ENCODE measurements at places on chromosomes 6 and 20.

GRCh38 chr20:13875265-13875811, 90.5 kb downstream of the NDUFAF5 start:
- DNase-seq = no peak

- no peak for DNase-seq
Measured at GRCh38 chr6:43714311-43715055, 26.9 kb upstream of the MRPS18A start.

GRCh38 chr6:34791701-34792604, at the start of gene BLTP3A:
Gene BLTP3A, plus strand, starts transcription at chr6:34792083. Its CDS starts 168 bp downstream, at chr6:34792251.
- DNase-seq = peak; percentile 69

- no peak for DNase-seq
Measured at GRCh38 chr6:151029970-151030369, 164.5 kb downstream of the MTHFD1L start.

GRCh38 chr6:46799657-46800056, 6.5 kb downstream of the MEP1A start:
- DNase-seq = no peak

DNA sequence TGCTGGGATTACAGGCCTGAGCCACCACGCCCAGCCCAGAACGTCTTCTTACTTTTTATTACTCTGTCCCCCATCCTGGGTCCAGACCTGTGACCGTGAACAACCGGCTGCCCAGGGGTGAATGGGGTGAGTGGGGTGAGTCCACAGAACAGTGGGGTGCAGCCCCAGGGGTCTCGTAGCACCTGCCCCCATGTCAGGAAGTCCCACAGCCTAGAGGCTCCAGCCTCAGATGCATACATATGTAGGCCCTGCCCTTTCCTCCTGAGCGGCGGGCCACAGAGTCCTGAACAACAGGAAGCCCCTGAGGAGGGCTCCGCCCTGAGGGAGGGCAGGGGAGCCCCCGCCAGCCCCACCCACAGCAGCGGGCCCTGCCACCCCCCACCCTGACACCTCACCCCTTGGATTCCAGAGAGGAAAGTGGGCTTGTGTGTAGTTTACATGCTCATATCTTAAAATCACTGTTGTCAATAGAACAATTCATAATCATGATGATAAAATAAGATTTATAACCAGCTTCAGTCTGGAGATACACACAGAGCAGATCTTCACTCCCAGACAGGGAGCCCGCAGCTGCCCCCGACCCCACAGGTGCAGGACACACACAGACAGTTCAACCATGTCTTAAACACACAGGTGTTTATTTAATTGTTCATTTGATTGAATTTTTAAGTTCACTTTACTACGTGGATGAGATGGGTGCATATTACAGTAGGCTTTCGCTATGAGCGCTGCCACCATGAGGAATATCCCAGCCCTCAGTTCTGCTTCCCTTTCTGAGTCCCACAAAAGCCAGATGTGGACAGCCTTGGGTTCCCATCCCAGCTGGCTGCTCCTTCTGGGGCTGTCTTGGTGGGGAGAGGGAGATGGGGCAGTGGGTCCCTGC, 12.4 kb upstream of the GMEB2 start:
- no peak for DNase-seq

DNA sequence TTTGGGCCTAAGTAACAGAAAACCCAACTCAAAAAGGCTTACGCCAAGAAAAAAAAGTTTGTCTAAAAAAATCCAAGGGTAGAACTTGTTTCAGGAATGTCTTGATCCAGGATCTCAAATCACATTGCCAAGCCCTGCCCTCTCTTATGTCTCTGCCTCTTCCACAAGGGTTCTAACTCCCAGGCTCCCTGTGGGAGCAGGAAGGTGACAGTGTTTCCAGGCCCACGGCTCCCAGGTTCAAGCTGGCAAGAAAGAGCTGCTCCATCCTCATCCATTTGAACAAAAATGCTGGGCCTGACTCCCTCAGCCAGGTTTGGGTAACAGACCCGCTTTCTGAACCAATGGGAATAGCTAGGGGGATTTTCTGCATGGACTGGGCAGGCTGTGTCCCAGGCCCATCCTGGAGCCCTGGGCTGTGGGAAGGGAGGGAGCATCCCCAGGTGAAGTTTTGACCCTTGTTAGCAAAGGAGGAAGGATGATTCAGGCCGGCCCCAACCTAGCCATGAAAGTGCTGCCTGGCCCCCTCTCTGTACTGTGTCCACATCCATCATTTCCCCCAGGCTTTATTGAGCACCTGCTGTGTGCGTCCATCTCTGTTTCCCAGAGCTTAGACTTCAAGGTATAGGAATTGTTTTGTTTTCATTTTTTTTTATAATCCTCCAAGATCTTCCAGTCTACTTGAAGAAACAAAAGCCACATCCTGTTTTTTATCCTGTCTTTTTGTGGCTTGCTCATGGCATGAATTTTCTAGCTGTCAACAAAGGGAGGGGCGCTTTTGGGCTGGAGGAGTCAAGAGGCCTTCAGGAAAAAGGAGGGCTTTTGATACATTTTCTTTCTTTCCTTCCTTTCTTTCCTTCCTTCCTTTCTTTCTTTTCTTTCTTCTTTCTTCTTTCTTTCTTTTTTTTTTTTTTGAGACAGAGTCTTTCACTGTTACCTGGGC, 159.8 kb downstream of the TFAP2C start:
- no peak for DNase-seq

- no peak for DNase-seq
Measured at GRCh38 chr20:11186301-11187008, 512.7 kb upstream of the JAG1 start.

GRCh38 chr6:158496700-158497099, 63.2 kb upstream of the TMEM181 start:
- DNase-seq = no peak

DNA sequence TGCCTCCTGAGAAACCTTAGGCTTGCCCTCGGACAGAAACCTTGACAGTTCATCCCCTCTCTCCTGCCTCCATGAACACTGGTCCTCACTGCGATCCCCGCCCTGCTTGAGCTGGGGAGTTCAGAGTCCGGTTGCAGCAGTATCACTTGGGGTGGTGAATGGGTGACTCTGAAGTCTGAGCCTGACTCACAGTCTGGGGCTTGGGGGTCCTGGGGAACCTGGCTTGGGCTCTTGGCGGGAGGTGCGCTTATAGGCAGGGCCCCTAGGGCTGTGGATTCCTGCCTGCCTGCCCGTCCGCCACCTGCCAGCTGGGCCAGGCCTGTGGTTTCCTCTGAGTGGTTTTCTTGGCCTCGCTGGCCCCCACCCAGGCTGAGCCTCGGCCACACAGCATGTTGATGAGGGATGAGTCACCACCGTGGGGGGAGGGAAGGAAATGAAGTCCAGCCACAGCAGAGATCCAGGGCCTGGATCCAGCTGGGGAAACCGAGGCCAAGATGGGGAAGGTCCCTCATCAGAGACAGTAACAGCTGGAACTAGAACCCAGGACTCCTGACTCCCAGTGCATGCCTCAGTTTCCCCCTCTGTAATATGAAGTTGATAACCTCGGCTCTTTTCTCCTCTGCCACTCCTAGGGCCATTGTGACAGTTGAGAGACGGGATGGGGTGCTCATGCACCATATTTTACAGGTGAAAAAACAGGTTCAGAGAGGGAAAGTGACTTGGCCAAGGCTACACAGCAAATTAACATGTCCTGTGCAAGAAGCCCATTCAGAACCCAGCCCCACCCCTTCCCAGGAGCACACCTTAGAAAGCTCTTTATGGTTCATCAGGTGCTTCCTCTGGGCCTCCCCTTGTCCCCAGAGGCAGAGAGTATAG, 9.2 kb downstream of the FOXS1 start:
- DNase-seq = peak; percentile 73

GRCh38 chr6:139392794-139393193, 18.3 kb upstream of the CITED2 start:
- no peak for DNase-seq

- DNase-seq = peak; percentile 50
Measured at GRCh38 chr20:5085380-5085779, 34.4 kb downstream of the PCNA start.

DNA sequence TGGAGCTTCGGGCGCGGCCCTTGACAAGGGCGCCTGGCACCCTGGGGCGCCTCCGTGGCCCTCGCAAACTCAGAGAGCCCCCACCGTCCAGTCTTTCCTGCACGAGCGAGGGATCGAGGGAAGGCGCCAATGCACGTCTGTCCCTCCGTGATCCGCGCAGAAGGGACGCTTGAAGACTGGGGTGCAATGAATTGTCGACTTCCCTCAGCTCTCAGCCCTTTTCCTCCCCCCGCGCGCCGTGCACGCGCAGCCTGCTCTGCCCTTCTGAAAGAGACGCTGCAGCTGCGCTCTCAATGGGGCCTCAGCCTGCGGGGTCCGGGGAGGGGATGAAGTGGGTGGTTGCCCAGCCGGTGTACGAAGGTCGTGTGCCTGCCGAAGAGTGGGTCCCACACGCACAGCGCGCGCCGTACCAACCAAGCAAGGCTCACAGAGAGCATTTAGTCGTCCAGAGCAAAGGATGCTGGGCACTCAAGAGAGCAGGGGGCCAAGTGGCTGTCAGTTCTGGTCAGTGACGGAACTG, 5.5 kb upstream of the SOX4 start:
- DNase-seq = no peak

DNA sequence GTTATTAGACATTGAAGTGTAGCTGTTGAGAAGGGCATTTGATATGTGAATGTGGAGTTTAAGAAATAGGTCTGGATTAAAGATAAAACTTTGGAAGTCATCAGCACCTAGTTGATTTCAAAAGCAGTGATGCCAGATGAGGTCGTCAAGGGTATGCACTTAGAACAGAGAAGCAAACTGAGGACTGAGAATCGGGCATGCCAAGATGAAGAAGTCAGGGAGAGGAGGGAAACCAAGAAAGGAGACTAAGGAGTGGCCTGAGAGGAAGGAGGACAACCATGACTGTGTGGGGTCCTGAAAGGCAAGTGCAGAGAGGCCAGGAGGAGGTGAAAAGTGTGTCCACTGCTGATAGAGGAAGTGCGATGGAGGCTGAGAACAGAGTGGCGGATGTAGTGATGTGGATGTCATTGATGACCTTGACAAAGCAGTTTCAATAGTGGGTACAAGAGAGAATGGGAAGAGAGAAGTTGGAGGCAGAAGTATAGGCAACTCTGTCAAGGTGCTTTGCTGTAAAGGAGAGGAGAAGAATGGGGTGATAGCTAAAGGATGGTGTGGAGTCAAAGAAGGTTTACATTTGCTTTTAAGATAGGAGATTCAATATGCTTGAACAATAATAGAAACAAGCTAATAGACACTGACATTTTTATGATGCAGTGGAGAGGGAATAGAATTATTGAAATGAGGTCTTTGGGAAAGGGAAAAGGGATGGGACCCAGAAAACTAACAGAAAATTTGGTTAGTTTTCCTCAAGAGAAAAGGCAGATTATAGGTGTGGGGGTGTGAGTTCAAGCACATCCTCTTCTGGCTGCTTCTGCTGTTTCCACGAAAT, 139.7 kb upstream of the TMEM170B start:
- DNase-seq = no peak

GRCh38 chr6:156686301-156686994, 90.7 kb upstream of the ARID1B start:
- DNase-seq = peak; percentile 53

DNA sequence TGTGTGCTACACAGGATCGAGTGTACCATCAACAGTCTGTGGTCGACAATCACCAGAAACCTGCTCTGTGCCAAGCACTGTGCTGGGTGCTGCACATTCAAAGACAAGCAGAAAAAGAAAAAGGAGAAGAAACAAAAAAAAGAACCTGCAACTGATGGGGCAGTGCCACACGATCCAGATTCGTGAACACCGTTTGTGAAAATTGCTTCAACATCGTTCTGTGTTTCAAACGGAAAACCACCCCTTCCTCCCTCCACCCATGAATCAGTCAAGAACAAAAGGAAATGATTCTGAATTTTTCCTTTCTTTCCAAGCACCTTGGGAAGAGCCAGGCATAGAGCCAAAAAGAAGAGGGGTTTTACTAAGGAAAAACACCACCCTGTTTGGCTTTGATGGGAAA, 129.2 kb upstream of the ARID1B start:
- DNase-seq = no peak

- no peak for DNase-seq
Measured at GRCh38 chr20:40467067-40467466, 222.0 kb downstream of the MAFB start.

DNA sequence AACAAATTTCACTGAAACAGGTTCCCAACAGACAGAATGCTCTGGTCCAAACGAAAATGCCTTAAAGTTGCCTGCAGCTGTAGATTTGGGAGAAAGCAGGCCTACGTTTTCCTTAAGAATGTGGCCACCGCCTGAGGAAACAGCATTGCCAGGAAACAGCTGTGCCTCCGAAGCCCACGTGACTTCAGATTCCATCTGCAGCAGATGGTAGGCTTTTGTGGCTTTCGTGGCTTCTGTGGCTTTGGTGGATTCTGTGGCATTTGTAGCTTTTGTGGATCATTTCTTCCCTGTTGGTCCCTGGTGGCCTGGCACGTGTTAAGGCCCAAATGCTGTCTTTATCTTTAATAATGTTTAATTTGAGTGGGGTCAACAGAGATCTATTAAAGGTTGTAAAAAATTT, 222.9 kb downstream of the TTLL2 start:
- no peak for DNase-seq

DNA sequence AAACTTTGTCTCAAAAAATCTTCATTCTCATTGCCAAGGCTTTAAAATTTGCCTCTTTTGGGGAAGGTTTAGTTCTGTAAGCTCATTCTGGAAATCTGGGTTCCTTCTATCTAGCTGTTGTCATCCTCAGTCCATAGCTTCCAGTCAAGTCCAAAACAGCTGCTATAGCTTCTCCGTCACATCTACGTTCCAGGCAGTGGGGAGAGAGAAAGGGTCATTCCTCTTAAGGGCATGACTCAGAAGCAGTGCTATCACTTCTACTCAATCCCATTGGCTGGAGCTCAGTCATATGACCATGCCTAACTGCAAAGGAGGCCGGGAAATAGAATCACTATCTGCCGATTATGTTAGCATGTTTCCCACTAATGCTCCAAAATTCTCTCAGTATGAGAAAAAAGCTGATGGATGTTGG, 141.4 kb upstream of the PTPN1 start:
- DNase-seq = no peak

GRCh38 chr20:4113615-4114603, 98.6 kb upstream of the RNF24 start:
- no peak for DNase-seq

DNA sequence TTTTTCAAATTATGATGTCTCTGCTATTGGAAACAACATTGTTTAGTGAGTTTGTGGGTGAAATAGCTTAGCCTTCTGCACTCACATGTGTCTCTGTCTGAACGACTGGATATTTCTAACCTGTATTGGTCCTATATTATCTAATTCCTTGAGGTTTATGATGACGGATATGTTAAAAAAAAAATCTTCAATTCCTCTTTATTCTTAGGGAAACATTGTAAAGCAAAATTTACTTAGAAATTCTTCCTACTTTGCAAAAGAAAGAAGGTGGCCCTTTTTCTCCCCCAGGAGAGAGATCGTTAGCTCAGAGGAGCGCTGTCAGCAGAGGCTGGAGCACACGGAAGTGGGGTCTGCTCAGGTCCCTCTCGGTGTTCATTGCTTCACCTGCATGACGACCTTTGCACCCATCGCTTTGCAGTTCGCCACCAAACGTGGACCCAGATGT, 149.8 kb downstream of the ZDHHC14 start:
- DNase-seq = no peak

DNA sequence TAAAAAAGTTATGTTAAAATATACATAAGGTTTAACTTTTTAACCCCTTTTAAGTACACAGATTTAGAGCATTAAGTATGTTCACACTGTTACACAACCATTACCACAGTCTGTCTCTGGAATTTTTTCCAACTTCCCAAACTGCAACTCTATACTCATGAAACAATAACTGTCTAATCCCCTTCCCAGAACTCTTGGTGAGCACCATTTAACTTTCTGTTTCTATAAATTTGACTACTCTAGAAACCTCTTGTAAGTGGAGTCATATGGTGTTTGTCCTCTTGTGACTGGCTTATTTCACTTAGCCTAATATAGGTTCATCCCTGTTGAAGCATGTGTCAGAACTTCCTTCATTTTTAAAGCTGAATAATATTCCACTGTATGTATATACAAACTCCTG, 98.1 kb downstream of the MAP3K7 start:
- DNase-seq = no peak
